Aorta (tissue), 5 donors: ENCODE measurements at places on chromosomes 7 and 10. TPM values are rescaled to one million over a fixed set of nuclear protein-coding genes. Genes with fewer than 3 reads are reported as not detected.

GRCh38 chr7:157228864-157229422, 90.2 kb downstream of the UBE3C start:
- DNase-seq = no peak
- H3K4me1 ChIP-seq = no peaks in the 10 kb centered on the region
- no peaks in the 10 kb centered on the region for H3K36me3 ChIP-seq
- no peak overlapping the region for H3K27ac ChIP-seq

- H3K27me3 ChIP-seq = no peaks in the 10 kb centered on the region
- peak; percentile 28 for DNase-seq
- peaks cover 1% of the 10 kb centered on the region for H3K4me1 ChIP-seq
- H3K27ac ChIP-seq = no peak overlapping the region
- H3K4me3 ChIP-seq = no peak overlapping the region
These were observed 70.4 kb downstream of the ASB13 start for GRCh38 chr10:5595994-5596471.

DNA sequence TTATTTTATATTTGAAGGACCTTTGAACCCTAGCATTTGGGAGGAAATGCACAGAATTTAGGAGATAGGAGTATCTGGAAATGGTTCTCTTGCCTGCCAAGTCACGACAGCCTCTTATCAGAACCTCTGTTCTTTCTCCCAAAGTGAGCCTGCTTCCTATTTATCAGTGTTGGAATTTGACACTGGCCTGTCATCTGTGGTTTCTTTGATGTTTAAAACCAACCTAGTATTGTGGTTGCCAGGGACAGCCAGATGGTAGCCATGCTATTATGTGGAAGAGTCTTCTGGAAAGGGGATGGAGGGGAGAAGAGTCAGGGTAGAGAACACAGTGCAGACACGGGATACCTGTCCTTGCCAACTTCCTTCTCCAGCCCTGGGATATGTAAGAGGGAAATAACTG, 21.1 kb downstream of the ZNF282 start:
- no peak overlapping the region for H3K27ac ChIP-seq
- H3K36me3 ChIP-seq = peaks cover 15% of the 10 kb centered on the region
- H3K4me3 ChIP-seq = no peak overlapping the region
- DNase-seq = no peak

DNA sequence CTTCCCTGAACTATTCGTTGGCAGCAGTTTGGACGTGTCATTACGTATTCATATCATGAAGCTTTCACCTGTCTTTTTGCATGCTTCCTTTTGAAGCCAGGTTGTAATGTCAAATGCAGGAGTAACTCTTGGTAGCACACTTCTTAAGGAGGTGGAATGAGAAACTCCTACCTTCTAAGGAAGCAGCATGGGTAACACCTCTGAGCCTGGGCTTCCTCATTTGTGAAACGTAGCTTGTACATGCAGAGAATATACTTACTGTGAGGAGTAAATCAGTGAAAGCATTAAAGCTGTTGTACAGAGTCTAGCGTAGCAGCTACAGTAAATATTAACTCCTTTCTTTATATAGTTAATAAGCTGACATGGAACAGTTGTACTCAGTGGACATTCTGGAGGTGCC, 21.1 kb downstream of the CUL1 start:
- DNase-seq = no peak
- peaks cover 2% of the 10 kb centered on the region for H3K4me1 ChIP-seq
- no peaks in the 10 kb centered on the region for H3K36me3 ChIP-seq

- no peak overlapping the region for H3K4me3 ChIP-seq
- no peak overlapping the region for H3K27ac ChIP-seq
- H3K36me3 ChIP-seq = peaks cover 3% of the 10 kb centered on the region
- H3K4me1 ChIP-seq = peaks cover 2% of the 10 kb centered on the region
- H3K27me3 ChIP-seq = no peaks in the 10 kb centered on the region
These were observed 50.1 kb downstream of the NOD1 start for GRCh38 chr7:30428246-30429155.

- H3K4me1 ChIP-seq = no peaks in the 10 kb centered on the region
- H3K36me3 ChIP-seq = no peaks in the 10 kb centered on the region
- H3K27ac ChIP-seq = no peak overlapping the region
- no peak for DNase-seq
These were observed 20.8 kb upstream of the PRTFDC1 start for GRCh38 chr10:24973163-24973562.

DNA sequence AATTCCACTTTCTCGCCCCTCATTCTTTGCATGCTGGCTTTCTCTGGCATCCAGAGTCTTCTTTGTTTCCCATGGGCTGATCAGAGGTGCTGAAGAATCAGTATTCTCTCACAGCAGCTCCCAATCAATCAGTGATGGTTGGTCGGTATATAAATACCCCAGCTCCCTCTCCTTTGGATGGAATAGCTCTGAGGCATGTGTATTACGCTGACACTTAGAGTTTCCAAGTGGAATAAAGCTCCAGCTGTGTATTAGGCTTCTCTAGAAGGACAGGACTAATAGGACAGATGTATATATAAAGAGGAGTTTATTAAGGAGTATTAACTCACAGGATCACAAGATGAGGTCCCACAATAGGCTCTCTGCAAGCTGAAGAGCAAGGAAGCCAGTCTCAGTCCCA, 218.3 kb upstream of the GRB10 start:
- H3K4me3 ChIP-seq = no peak overlapping the region
- H3K27me3 ChIP-seq = no peaks in the 10 kb centered on the region
- no peak for DNase-seq
- no peak overlapping the region for H3K27ac ChIP-seq

Gene CYP2W1
- not detected for total RNA-seq
